ENCODE measurements at places on chromosomes 1 and 21.

- DNase-seq = no peak
Measured at GRCh38 chr1:76942549-76942948, 75.3 kb downstream of the ST6GALNAC5 start.

DNA sequence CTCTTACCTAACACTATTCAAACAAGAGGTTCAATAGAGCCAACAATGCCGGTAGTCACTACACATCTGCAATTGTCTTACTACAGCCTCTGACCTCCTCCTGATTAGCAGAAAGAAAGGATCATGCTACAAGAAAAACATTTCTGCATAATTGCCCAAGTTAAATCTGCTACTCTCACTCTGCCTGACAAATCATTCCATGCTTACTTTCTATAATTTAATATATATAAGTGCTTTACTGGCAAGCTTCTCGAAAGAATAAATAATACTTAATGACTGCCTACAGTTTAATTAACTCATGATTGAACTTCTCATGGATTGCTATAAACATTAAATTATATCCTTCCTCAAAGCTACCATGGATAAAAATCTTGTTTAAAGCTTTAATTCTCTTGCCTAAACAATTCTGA lies 156.0 kb downstream of the SLC45A1 start:
- no peak for DNase-seq

- no peak for DNase-seq
Measured at GRCh38 chr1:115828101-115829022, 12.6 kb downstream of the NHLH2 start.

DNA sequence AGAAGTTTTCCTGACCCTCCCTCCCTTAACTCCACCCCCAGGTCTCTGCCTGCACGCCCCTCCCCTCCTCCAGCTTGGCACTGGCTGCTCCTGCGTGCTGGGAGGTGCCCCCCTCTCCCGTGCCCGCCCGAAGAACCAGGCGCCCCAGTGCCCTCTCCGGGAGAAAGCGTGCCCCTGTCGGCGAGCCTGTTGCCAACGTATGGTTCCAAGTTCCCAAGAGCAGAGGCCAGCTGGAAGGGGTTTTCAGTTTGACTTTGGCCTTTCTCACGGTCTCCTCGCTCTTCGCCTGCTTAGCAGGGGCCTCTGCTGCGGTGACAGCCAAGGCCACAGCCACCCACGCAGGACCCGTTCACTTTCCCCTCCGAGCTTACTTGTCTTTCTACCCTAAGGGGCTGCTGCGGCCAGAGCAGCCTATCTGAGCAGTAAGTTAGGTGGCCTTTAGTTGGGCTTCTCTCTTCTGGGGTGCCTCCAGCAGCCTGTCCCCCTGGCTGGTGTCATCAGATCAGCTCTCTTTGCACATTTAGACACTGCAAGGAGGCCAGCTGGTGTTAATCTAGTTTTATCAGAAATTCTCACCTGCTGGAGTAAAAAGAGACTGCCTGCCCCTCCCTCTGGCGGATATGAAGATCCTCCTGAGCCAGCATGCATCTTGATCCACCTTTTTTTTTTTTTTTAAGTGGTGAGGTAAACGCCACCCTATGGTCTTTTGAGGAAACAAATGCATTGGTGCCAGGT lies 1.5 kb downstream of the STUM start:
- DNase-seq = no peak

DNA sequence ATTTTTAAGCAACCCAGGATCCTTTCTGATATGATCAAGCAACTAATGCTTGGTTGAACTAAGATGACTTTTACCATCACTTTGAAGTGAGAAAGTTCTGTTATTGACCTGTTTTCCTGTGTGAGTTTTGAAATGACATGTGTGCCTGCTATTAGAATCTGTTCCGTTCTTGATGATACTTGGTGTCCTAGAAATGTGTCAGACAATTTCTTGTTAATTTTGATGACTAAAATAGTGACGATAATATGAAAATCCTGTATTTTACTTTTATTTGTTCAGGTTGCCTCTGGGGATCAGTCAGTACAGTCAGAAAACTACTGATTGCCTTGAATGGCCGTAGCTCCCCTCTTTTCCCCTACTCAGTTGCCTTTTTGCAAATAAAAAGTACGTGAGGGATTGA lies 228.0 kb downstream of the RYR2 start:
- DNase-seq = no peak

DNA sequence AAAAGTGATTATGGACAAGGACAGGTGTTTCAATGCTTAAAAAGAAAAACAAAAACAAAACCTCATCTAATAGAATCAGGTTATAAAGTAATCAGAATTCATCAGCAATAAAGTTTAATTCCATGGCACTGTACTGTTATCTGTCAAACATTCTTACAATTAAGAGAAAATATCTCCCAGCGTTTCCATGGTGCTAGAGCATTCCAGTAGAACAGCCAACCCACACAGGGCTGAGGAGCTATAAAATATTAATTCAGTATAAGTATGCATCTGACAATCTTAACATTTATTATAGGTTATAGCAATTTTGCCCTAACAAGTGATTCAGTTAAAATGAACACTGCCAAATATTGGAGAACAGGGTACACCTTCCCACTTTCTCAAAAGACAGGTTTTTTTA lies 128.7 kb upstream of the DEPDC1 start:
- no peak for DNase-seq

DNA sequence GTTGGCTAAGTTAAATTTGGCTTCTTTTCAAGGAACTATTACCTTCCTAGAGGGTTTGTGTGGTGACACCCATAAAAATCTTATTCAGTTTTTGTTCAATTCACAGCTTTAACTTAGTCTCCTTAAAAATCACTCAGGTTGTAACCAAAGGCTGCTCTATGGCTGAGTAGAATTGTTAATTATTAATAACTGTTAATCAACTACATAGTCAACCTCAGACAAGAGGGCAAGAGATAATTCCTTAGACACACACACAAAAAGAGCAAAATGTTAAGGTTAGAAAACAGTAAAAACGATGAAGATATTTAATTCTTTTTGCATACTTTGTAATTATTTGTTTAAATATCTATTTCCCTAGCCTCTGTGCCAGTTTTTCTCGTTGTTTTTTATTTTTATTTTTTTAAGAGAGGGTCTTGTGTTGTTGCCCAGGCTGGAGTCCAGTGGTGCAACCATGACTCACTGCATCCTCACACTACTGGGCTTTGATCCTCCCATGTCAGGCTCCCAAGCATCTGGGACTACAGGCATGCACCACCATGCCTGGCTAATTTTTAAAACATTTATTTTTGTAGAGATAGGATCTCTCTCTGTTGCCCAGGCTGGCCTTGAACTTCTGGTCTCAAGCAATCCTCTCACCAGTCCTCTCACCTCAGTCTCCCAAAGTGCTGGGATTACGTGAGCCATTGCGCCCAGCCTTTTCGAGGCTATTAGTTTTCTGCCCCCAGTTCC lies 215.2 kb downstream of the DISC1 start:
- DNase-seq = no peak

- DNase-seq = no peak
Measured at GRCh38 chr1:94515296-94515947, 26.1 kb downstream of the F3 start.

DNA sequence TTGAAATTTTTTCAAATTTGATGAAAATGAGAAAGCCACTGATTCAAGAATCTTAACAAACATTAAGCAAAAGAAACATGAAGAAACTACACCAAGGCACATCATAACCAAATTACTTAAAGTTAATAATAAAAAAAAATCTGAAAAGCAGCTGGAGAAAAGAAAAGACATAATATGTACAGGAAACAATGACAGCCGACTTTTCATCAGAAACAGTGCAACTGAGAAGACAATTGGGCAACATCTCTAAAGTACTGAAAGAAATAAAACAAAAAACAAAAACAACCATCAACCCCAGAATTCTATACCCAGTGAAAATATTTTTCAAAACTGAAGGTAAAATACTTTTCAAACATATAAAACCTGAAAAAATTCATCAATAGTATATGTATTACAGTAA lies 73.8 kb upstream of the DMRTA2 start:
- DNase-seq = no peak

GRCh38 chr1:203451836-203452784 lies 23.5 kb upstream of the PRELP start:
- no peak for DNase-seq

DNA sequence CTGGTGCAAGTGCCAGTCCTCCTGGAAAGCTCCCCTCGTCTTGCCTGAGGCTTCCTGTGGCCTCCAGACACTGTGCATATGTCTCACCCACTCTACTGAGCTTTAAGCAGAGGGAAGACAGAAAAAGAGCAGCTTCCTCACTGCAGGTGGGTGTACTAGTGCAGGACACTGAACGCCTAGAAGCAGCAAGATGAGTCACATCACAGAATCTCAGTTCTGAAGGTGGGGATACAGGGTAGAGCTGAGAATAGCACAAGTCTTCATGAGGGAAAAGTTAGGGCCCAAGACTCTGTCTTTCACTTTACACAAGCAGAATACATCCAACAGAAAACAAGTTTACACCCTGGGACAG lies 37.4 kb downstream of the PCAT6 start:
- DNase-seq = no peak

DNA sequence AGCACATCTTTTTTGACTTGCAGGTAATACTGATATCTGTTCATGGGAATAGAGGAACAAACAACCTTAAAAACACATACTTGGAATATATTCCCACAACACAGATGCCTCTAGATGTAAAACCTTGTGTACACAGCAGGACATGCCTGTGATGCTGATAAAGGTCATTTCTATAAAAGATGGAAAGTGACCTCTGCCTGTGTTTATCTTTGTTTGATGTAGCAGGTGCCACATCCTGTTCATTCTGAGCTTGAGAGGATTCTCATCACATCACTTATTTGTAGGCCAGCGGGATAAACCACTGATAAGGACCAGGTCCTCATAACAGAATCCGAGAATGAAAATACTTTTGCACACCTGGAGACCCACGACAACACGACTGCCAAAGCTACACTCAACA lies 133.7 kb downstream of the SMYD2 start:
- DNase-seq = no peak

GRCh38 chr1:236141447-236142252 lies 689 bp upstream of the GPR137B start:
- DNase-seq = no peak

DNA sequence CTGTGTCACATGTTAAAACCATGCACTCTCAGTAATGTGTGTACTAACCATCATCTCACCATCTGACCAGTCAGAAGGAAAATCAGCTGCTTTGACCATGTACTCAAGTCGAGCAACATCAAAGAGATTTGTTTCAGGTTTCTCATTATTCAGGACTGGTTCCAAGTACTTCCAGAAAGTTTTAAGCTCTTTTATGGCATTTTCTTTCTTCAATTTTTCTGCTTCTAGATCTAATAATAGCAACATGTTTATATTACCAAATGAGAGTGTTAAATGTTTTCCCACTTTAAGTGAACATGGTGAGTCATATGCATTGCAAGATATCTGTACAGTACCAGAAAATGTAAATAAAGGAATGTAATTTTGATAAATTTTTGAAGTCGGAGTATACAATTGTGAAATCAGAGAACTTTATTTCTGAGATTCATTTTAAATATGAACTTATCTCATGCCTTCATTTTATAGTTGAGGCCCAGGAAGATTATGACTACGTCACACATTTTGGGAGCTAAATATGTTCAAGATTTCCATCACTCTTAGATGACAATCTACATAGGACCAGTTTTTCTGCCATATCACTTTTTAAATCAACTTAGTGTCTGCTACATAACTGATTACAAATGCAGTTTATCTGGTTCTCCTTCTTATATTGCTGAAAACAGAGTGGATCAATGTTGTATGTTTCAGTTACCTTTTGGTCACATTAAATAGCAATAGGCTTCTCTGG lies 87.2 kb downstream of the SPAG17 start:
- no peak for DNase-seq

GRCh38 chr1:85311818-85312217 lies 35.4 kb upstream of the BCL10 start:
- no peak for DNase-seq

- DNase-seq = no peak
Measured at GRCh38 chr21:29053656-29054055, 19.8 kb downstream of the CCT8 start.

- DNase-seq = no peak
Measured at GRCh38 chr1:182279302-182279701, 112.3 kb downstream of the GLUL start.

DNA sequence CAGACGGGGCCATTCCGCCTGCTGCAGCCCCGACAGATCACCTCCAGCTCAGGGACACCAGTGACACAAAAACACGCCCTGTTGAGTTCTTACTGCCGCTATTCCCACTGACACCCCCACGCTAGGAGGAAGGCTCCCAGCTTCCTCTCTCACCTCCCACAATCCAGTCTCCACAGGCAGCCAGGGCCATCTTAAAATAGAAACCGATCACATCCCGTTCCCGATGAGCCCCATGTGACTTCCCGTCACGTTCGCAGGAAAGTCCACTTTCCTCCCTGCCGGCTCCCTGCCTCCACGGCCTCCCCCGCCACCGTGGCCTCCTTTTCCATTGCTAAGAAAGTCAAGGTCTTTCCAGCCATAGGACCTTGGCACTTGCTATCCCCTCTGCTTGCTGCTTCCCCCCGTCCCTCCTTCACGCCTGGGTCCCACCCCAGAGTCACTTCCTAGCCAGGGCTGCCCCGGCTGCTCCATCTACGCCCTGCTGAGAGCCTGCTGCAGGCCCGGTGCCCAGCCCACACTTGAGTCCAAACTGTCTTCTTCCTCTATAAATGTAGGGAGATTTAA lies 24.0 kb upstream of the DDOST start:
- DNase-seq = no peak
